NCI-H1417 (cell line): ENCODE measurements at places on chromosomes 1 and 21.

- DNase-seq, result no peak
These were observed 86.4 kb downstream of the RPE65 start for GRCh38 chr1:68363339-68363738.

DNA sequence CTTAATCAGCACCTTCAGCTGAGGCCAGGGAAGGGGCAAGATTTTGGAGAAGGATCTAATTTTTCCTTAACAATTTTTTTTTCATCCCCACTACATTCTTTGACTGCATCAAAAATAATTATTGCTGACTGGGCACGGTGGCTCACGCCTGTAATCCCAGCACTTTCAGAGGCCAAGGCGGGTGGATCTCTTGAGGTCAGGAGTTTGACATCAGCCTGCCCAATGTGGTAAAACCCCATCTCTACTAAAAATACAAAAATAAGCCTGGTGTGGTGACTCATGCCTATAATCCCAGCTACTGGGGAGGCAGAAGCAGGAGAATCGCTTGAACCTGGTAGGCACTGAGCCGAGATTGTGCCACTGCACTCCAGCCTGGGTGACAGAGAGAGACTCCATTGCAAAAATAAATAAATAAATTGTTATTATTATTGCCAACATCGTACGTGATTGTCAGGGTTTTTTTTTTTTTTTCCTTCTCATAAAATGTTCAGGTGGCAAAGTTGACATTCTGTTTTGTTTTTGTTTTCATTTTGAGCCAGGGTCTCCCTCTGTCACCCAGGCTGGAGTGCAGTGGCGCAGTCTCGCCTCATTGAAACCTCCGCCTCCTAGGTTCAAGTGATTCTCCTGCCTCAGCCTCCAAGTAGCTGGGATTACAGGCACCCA lies 37.3 kb upstream of the MORC3 start:
- no peak for DNase-seq

GRCh38 chr1:35856964-35857363 lies 26.0 kb upstream of the AGO1 start:
- no peak for DNase-seq

DNA sequence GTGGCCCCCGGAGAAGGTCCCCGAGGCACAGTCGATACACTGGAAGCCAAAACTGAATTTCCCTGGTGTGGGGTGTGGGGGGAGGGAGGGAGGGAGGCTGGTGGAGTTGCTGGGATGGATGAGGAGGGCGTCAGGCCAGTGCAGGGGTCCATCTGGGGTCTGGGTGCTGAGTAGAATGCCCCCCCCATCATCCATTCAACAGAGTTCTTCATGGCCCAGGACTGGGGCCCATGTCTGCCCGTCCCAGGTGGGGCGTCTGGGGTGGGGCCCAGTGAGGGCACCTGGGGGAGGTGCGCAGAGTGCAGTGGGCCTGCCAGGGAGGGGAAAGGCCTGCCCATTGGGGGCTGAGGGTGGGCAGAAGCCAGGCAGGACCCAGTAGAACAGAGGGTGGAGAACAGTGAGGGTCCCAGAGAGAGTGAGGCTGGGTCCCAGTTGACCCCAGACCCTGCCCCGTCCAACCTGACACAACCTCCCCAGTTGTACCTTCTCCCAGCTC lies 1.9 kb downstream of the TNFRSF18 start:
- no peak for DNase-seq
